ENCODE measurements at places on chromosomes 3 and 15.

GRCh38 chr3:90055666-90056065, 948.2 kb downstream of the EPHA3 start:
- no peak for DNase-seq

- DNase-seq: no peak
Measured at GRCh38 chr3:104101736-104102135, 1265.0 kb upstream of the ALCAM start.

DNA sequence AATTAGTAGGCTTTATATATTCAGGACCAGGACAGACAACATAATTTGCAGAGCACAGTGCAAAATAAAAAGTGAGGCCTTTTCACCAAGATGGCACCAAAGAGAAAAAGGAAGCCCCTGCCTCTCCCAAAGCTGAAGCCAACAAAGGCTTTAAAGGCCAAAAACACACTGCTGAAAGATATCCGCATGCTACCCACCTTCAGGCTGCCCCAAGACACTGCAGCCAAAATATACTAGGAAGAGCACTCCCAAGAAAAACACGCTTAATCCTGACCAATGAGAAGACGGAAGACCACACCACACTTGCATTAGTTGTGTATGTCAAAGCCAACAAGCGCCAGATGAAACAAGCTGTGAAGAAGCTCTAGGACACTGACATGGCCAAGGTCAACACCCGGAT, 38.0 kb downstream of the PIK3CB start:
- no peak for DNase-seq

GRCh38 chr15:31489281-31489680, 162.6 kb downstream of the KLF13 start:
- DNase-seq: no peak

- no peak for DNase-seq
Measured at GRCh38 chr3:133869586-133869985, 26.1 kb downstream of the RAB6B start.

DNA sequence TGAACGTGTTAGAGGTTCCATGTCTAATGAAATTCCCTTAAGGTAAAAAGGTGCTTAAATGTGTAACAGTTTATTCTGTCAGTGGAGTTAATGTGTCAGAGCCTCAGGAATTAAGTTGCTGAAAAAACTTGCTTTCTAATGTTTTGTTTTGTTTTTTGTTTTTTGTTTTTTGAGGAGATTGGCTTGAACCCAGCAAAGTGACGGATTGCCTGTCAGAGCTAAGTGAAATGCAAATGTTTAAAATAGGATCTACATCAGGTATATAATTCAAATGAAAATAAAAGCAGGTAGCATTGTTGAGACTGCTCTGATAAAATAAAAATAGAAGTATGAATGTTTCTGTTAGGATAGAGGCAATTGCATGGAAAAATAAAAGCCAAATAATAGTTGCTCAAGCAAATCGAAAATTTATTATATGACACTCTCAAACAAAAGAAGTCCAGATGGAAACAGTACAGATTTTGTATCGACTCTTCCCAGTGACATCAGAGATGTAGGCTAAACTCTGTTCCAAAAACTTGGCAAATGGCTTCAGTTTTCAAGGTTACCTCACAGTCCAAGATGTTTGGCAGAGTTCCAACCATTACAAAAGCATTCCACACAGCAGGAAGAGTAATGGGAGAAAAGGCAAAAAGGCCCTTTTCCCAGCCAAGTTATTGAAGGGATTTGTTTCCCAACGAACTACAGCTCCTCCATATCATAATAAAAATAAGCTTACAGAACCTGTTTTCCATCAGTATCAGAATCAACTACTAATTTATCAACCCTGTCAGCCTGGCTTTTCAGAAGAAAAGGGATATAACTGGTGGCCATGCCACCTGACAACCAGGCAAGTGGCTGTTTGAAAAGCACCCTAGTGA, 291.0 kb downstream of the TBL1XR1 start:
- DNase-seq: no peak

DNA sequence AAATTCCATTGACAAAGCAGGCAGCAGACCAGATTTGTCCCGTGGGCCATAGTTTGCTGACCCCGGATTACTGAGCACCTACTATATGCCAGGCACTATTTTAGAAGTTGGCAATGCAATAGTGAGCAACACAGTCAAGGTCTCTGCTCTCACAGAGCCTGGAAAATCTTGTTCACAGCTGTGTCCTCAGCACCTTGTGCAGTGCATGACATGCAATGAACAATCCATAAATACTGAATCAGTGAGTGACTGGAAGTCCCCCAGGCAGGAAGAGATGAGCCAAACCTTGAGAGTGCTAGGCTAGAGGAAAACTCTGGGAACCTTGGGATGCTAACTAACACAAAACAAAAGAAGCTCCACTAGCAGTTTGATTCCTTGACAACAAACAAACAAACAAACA, 14.4 kb downstream of the TM4SF1 start:
- DNase-seq: no peak

- DNase-seq: no peak
Measured at GRCh38 chr3:107634099-107634489, 111.3 kb downstream of the BBX start.

DNA sequence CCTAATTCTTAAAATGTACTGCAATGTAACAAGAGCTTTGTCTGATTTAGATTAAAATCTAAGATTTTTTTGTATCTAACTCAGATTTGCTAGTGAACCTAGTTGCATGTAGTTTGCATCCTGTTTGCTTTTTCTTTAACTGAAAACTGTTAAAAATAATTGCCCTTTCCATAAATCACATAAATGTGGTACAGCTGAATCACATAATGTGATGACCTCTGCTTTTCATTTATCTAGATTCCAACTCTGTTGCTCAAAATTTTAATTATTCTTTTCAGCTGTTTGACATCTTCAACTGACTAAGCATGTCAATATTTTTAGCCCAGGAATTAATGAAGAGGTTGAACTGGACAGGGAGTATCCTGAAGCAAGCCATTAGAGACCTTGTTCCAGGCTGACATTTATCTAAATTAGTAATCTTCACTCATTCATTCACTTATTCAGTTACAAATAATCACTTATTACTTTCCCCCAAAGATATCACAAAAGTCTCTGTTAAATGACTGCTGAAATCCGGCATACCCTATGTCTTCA, 101.9 kb upstream of the PLXND1 start:
- DNase-seq: no peak

DNA sequence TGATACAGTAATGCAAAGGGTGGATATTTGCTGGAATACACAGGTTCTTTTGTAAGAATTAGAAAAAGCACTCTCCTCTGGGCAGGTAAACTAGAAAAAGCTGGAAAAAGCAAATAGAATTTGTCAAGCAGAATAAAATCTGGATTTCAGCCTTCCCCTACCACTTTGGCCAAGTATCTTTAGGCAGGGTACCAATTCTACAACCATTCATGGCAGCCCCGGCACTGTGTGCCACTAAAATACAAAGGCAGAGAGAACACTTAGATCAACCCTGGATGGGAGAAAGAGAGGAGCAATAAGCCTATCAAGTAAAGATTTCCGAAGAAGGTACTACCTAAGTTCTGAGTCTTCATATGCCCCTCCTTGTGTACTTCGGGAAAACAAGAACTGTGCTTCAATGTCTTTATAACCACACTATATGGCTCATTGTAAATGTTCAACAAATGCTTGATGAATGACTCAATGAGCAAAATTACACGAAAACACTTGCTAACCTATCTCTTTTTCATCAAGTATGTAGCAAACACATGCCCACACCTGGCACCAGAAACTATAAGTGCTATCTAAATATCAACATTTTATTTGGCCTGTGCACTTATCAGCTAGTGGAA, 20.8 kb downstream of the STAG1 start:
- DNase-seq: no peak

GRCh38 chr15:49015896-49016295, 30.4 kb downstream of the SECISBP2L start:
- DNase-seq: no peak

- no peak for DNase-seq
Measured at GRCh38 chr3:40617084-40617483, 92.3 kb downstream of the ZNF621 start.

GRCh38 chr3:52454250-52454937, 553 bp upstream of the TNNC1 start:
- no peak for DNase-seq

DNA sequence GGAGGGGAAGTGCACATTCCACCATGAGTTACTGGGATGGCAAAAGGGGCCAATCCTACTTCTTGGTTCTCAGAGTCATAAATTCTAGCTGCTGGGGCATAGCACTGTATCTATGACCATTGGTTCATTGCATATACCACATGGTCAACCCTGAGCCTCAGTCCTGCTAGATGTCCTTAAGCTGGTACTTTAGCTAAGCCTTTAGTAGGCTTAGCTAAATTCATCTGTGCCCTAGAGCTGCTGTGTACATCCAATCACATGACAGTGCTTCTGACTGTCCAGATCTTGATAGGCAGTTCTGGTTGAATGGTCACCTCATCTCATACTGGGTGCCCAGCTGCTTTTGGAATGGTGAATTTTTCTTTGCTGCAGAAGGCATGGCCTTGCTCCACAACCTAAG, 8.2 kb downstream of the NDUFB4 start:
- DNase-seq: no peak

DNA sequence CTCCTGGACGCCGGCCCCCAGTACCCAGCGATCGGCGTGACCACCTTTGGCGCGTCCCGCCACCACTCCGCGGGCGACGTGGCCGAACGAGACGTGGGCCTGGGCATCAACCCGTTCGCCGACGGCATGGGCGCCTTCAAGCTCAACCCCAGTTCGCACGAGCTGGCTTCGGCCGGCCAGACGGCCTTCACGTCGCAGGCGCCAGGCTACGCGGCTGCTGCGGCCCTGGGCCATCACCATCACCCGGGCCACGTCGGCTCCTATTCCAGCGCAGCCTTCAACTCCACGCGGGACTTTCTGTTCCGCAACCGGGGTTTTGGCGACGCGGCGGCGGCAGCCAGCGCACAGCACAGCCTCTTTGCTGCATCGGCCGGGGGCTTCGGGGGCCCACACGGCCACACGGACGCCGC, 956 bp downstream of the ZIC1 start:
- no peak for DNase-seq

DNA sequence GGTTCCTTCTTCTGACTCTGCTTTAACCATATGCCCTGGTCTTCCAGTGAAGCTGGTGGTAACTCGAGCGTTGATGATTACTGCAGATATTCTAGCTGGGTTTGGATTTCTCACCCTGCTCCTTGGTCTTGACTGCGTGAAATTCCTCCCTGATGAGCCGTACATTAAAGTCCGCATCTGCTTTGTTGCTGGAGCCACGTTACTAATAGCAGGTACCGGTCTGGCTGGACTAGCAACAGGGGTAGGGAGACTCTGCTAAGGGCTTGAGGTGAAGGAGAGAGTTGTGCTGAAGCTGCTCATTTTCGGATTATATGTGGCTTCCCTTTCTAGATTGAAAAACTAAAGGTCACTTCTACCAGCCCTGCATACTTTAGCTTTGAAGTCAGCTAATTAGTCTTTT, 16.8 kb downstream of the CLDN16 start:
- DNase-seq: no peak

GRCh38 chr15:66850996-66851310, 148.9 kb downstream of the SMAD6 start:
- DNase-seq: no peak

DNA sequence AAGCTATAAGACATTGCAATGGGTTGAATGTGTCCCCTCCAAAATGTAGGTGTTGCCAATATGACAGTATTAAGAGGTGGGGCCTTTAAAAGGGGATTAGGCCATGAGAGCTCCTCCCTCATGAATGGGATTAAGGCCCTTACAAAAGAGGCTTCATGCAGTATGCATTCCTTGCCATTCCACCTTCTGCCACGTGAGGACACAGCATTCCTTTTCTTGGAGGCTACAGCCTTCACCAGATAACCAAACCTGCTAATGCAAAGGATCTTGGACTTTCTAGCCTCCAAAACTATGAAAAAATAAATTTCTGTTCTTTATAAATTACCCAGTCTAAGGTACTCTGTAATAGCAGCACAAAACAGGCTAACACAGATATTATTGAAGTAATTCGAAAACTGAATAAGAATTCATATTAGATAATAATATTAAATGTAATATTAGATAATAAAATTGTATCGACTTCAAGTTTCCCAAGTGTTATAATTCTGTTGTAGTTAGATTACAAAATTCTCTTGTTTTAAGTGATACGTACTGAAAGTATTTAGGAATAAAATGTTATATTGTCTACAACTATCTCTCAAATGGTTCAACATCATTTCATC, 29.4 kb upstream of the ATP8B4 start:
- DNase-seq: peak; percentile 16

DNA sequence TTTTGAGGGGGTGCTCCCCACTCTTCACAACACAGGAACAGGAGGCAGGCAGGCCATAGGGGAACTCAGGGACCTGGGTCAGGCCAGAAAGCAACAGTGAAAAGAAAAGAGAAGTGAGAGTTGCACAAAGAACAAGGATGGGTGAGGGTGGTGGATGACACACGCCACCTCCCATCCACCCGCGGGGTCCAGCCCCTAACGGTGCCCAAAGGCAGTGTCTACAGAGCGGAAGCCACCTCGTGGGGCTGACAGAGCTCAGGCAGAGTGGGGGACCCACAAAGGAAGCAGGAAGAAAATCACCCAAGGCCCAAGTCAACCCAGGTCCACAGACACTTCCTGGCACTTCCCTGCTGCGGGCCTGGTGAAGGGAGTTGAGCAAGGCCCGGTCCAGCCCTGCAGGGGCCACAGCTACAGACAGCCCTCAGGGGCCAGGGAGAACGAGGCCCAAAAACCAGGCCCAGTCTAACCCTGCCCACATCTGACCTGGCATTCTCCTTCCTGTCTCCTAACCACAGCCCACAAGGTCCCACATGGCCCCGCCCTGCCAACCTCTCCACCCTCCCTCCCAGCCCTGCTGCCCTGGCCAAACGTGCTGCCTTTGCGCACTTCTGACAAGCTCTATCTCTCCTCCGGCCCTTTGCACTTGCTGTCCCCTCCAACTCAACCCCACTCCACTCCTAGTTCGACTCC, 5.9 kb downstream of the NUP210 start:
- DNase-seq: no peak

- no peak for DNase-seq
Measured at GRCh38 chr15:26103002-26103404, 239.9 kb upstream of the ATP10A start.

DNA sequence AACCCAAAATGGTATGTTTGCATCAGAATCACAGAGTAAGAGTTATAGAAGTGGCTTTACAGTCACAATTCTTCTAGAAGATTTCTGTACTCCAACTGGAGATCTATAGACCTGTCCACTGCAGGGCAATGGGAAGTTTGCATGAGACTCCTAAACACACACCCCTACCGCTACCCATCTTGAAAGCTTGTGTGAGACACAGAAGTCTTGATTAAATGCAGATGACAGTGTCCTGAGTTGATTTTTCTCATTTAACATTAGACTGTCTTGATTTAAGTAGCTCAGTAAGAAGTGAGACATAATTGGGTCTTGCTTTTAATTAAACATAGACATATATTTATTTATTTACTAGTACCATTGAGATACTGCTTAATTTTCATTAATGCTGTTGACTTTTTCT, 54.4 kb downstream of the CD47 start:
- no peak for DNase-seq

DNA sequence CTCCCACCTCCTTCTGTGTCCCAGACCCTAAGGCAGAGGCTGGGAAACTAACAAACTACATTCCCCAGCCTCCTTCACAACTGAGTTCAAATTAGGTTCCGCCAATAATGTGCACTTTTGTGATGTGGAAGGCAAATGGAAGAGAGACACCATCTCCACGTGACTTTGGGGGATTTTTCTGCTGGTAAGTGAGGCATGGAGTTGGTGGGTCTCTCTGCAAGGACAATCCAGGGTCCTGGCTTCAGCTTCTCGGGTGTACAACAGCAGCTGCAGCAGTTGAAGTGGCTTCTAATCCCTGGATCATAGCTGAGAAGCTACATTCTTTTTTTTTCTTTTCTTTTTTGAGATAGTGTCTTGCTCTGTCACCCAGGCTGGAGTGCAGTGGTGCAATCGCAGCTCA, 58.9 kb upstream of the GATA2 start:
- DNase-seq: no peak

- no peak for DNase-seq
Measured at GRCh38 chr15:89196994-89197393, 24.4 kb downstream of the RLBP1 start.
